Foreskin keratinocyte (primary cell): ENCODE measurements at places on chromosomes 16 and 17. TPM values are rescaled to one million over a fixed set of nuclear protein-coding genes. Genes with fewer than 3 reads are reported as not detected.

Gene MRPL28
- 218 and 222 TPM in 2 replicates for polyA plus RNA-seq

- no peak for DNase-seq
These were observed 395.0 kb upstream of the SOX9 start for GRCh38 chr17:71725811-71726210.

GRCh38 chr17:78523934-78524655, 53.1 kb downstream of the DNAH17 start:
- DNase-seq = no peak

Gene TSNAXIP1
- polyA plus RNA-seq = 0.29 and 0.49 TPM in 2 replicates

GRCh38 chr17:34883106-34884000, 77.9 kb downstream of the CCT6B start:
- no peak for DNase-seq

- no peak for DNase-seq
These were observed 2.2 kb upstream of the CDK5R1 start for GRCh38 chr17:32484628-32485027.

Gene NPIPA8
- 0.06 and 18.7 TPM in 2 replicates for polyA plus RNA-seq

- no peak for DNase-seq
These were observed 64.3 kb upstream of the RBL2 start for GRCh38 chr16:53369921-53370320.

Gene NPIPB2
- 0.85 and 1.3 TPM in 2 replicates for polyA plus RNA-seq
